ENCODE measurements at places on chromosomes 1 and 21.

DNA sequence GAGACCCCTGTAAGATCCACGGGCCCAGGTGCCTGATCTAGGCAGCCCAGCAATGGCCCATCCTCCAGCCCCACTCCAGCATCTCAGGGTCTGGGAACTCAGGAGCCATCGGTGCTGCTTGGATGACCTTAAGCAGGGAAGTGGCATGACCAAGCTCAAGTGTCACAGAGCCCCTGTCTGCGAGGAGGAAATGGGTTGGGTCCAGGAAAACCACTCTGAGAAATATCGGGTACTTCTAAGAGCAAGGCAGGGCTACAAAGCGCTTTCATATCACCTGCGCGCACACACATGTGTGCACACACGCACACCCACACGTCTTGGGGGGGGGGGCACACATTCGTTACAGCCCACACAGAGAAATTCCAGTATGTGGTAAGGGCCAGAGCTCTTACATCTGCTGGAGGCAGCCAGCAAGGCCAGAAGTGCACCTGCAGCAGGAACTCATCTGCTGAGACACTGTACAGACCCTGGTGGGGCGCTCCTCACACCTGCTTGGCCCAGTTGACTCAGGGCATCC is 32.6 kb upstream of the SPOCD1 start:
- DNase-seq: no peak

DNA sequence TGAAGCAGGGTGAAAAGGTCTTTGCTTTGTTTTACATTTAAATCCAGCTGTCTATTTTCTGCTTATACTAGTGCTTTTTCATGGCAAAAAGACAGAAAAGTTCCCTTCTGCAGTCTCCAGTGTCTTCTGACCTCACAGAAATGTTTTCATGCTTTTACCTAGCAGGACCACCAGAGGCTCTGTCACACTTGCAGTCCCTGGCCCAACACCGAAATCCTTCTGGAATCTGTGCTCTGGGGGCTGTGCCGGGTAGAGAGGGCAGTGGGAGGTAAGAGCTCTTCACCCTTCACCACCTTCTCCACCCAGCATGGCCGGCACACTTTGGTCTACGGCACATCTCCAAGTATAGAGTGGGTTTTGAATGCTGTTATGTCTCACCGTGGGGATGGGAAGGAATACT is 20.8 kb downstream of the GNAT2 start:
- DNase-seq: no peak

GRCh38 chr1:152817309-152817708 is 5.5 kb downstream of the LCE1B start:
- no peak for DNase-seq

DNA sequence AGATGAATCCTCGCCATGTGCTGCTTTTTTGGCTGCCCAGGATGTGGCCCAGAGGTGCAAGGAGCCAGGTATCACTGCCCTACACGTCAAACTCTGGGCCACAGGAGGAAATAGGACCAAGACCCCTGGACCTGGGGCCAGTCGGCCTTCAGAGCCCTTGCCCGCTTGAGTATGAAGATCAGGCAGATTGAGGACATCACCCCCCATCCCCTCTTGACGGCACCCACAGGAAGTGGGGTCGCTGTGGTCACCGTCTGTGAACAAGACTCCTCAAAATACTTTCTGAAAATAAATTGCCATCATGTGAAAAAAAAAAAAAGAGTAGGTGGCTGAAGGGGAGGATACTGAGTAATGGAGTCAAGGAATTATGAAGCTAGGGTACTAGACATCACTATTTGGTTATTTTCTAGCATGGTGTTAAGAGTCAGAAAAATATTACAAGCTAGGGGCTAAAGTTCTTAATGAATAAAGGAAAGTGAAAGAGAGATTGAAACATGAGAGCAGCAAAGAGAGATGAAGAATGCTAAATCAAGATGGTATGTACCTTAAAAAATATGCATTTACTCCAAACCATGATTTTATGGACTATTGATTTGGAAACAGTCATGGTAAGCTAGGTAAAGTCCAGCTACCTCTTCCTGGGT is 84.9 kb downstream of the CLEC20A start:
- no peak for DNase-seq

DNA sequence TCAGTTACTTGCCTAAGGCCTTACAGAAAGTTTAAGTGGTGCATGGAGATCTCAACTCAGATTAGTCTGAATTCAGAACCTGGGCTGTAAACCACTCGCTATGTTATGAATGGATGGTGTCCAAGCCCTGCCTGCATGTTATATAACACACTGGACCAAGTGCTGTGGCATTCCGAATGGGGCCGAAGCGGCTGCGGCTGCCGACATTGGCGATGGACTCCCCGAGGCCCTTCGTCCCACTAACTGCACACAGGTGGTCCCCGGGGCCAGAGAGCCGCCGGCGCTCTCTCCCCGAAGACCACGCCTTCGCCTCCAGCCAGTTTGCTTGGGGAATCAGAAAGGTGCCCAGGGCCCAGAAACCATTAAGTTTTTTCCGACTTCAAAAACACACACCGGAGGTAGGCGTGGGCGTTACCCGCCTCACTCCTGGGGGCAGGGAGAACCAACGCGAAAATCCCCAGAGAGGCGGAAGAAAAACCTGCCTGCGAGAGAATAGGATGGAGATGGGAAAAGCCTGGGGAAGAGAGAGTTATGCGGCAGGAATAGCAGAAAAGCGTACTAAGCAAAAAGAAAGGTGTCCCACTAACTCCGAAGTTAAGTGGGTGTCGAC is 579 bp upstream of the TENT5C start:
- peak; percentile 21 for DNase-seq

- DNase-seq: no peak
Measured at GRCh38 chr21:45889256-45889655, 92.3 kb upstream of the COL6A1 start.

GRCh38 chr1:10890491-10891071 is 94.1 kb upstream of the CASZ1 start:
- DNase-seq: no peak

DNA sequence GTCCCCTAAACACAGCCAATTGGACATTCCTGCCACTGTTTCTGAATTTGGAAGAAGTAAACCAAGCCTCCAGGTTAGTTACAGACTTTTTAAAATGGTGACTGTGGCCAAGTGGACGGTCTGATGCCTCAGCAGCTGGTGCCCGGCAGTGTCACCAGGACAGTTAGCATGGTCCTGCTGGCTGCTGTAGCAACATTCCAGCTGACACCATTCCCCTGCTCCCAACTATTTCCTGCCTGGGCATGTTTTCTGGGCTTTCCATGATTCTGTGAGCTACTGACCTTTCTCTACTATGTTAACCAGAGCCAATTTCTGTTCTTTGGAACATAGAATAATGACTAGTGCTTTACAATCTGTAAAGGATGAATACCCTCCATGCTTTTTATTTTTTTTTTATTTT is 95.0 kb downstream of the TLR5 start:
- DNase-seq: no peak

DNA sequence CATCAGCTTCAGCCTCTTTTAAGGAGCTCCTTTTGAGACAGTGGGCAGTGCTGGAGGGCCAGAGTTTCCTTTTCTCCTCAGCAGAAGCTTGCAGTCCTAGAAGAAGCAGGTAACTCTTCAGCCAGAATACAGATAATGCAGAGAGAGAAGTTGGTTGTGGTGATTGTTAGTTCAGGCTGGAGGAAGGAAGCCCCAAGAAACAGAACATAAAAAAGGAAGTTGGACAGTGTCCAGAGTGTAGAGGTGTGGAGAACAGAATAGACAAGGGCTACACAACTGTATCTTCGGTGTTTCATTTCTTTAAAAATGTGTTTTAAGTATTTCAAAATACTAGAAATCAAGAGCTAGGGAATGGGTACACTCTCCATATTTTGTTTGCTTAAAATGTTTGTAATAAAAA is 6.4 kb upstream of the TACSTD2 start:
- DNase-seq: no peak

DNA sequence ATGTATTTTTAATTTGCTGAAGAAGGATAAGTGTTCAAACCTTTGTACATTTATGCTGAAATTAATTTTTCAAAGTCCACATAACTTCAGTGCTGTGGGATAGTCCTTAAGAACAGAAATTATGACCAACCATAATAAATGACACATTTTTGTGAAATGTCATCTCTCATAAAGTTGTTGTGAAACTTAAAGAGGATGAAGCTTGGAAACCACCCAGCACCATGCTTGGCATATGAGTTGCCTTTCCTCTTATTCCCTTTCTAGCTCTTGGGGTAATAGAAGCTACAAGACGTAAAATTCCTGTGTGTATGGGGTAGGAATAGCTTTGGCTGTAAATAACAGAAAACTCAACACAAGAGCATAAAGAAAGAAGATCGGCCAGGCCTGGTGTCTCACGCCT is 18.9 kb upstream of the USP24 start:
- peak; percentile 40 for DNase-seq

- no peak for DNase-seq
Measured at GRCh38 chr21:35051287-35051818, 2.3 kb upstream of the RUNX1 start.

GRCh38 chr1:26910343-26911160 is 3.2 kb downstream of the NR0B2 start:
- DNase-seq: no peak

DNA sequence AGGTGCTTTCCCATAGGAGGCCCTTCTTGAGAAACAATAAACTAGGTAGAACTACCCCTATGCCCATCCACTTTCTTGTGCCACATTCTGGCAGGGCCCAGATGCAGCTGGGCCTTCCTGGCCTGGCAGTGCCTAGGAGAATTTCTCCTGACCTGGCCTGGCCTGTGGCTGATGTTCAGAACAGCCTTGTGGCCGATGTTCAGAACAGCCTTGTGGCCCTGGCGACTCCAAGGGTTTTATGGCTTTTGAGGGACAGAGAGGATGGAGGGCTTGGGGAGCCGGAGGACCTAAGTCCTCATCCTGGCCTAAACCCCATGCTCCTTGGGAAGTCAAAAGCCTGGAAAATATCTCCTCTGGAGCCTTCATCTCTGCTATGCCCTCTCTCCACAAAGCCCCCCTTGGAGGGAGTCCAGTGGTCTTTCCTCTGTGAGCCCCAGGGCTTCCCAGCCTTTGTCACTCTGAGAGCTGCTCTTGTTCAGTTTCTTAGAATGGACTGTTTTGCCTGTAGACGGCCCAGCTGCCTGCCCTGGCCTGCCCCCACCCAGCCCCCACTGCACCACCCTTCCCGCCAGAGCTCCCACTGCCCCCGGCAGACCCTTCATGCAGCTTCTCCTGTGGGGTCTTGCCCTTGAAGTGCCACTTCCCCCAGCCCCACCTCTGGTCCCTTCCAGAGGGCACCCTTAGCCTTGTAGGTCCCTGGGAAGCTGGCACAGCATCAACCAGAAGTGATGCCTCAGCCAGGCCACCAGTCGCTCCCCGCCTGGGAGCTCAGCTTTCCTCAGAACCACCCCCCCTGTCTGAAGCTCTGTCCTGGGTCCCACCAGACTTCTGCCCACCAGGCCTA is 7.0 kb downstream of the GPR37L1 start:
- DNase-seq: no peak

DNA sequence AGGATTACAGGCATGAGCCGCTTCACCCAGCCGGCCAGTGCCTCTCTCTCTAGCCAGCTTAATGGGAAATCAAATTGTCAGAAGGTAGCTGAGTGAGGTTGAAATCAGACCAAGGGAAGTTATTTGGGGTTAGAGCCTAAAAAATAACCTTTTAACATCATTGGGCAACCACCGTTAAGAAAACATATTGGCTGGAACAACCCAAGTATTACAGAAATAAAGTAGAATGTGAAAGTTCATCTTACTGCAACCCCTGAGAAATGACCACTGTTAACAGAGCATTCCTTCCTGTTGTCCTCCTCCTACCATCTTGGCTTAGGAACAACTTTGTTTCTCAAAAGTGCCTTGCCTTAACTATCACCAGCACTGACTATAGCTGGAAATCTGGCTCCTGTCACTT is 3.2 kb upstream of the RNF186 start:
- no peak for DNase-seq

DNA sequence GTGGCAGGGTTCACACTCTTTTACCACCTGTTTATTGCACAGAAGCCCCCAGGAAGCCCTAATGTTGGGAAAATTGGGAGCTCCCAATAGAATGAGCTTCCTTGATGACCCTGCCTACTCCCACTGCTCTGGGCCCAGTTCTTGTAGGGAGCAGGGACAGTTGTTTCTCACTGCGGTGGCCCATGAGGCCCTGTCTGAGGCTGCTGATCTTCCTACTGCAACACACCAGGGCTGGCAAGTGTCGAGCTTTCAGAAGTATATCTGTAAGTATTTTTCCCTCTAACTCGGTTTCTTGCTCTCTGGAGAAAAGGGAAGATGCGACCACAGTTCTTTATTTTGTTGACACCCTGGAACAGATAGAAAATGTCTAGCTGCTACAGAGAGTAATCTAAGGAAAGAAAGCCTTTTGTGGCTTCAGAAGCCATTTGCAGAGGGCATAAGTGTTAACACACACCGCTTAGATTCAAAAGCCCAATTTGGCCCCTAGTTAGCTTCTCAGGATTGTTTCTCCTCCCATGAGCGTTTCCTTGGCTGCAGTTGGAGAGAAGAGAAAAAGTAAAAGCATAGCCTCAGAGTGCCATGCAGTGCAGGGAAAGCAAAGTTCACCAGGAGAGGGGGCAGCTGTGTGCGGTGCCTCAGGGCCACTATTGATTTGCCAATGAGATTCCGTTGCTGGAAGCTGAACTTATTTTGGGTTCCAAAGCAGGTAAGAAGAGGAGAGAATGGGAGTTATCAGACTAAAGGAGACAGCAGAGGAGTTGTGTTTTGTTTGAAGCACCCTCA is 102.6 kb downstream of the SELENOF start:
- no peak for DNase-seq

DNA sequence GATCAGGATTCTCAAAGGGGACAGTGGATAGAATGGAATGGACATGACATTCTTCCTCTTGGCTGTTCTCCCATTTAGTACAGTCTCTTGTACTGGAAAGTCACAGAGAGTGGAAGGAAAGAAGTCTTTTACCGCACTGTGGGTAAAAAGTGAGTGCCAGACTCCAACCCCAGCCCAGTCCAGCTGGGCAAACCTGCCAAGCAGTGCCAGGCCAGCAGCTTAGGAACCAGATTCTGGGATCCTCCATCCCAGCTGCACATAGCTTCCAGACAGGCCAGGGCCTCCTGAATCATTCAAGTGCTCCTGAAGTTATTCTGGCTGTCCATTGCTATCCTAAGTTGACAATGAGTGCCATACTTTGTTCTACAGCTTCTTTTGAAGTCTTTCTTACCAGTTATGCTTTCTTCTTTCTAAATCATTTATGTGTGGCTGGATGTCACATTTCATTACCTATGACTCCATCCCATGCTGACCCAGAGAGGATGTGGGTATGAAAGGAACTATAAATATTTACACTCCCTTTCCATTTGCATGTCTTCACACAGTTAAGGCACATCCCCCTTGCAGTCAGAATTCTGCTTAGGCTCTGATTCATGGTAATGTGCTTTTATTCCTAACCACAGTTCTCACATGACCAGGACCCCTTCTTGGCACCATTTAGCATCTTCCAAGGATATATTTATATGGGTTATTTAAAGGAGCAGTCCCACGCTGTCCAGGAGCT is 88.9 kb downstream of the AK5 start:
- DNase-seq: peak; percentile 93

GRCh38 chr21:45850181-45850580 is 131.4 kb upstream of the COL6A1 start:
- DNase-seq: no peak
